ENCODE measurements at places on chromosomes 6 and 20.

- no peak for DNase-seq
These were observed 7.7 kb upstream of the SAMHD1 start for GRCh38 chr20:36959242-36959641.

DNA sequence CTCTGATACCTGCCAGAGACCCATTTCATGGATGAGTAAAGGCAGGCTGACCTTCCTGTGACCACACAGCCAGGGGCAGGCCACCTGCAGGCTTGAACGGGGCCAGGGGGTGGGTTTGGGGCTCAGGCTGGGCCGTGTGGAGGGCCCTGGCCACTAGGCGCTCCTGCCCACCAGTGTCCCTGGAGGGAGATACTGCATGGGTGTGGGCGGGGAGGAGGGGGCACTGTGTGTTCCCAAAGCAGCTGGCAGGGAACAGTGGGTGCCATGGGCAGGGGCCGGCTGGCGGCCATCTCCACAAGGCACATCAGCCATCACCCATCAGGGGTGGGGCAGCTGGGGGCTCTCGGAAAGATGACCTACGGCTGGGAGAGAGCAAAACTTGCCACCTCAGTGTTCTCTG lies 15.4 kb downstream of the SRC start:
- no peak for DNase-seq

- DNase-seq, result no peak
These were observed 288.0 kb upstream of the PLCB4 start for GRCh38 chr20:8780915-8781314.

GRCh38 chr6:12602951-12603672 lies 113.5 kb upstream of the PHACTR1 start:
- no peak for DNase-seq

DNA sequence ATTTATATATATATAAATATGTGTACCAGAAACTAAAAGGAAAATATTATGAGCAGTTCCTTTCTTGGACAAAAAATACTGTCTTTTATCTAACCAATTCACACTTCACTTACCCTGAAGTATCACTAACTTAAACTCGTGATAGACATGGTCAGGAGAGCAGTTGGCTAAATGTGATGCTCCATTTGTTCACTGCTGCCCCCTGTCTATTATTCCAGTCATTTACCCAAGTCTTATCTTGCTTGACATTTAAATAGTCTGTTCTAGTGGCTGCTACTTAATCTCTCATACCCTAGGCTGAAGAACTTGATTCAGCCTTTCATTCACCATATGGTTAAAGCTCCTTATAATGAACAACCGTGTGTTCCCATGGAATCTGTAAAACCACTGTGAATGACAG lies 789.6 kb upstream of the EYS start:
- no peak for DNase-seq

- no peak for DNase-seq
These were observed 16.8 kb upstream of the AKIRIN2 start for GRCh38 chr6:87718662-87719433.

Data from cortex of kidney (tissue), 1 donor.